ENCODE measurements at places on chromosomes 7 and 10. TPM values are rescaled to one million over a fixed set of nuclear protein-coding genes. Genes with fewer than 3 reads are reported as not detected.

DNA sequence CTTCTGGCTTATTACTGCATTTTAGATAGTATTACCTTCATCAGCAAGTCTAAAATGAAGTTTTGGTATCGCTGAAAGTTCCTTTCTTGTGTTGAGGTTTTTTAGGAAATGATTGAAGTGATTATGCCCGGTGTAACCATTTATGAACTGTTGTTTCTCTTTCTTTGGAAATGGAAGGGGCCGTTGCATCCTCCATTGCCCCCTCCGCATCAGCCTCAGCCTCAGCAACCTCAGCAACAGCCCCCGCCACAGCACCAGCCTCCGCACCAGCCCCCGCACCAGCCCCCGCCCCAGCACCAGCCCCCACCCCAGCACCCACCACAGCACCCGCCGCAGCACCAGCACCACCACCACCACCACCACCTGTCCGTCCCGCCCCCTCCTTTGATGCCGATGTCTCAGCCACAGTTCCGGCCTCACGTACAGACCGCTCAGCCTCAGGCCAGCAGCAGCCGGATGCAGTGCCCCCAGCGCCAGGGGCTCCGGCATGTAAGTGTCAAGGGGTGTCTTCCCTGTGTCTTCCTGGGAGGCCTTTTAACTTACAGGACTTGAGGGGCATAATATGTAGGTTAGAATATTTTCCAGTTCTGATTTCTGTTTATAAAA lies 72.6 kb downstream of the SHH start:
- no peak for DNase-seq

Gene MALRD1
- not detected for total RNA-seq

GRCh38 chr7:28986028-28986764 lies 28.1 kb upstream of the TRIL start:
- DNase-seq = no peak

Gene CABCOCO1
- not detected for total RNA-seq

- no peak for DNase-seq
Measured at GRCh38 chr7:2964208-2964607, 79.5 kb downstream of the CARD11 start.

GRCh38 chr7:22823142-22823497 lies 471 bp upstream of the TOMM7 start:
- DNase-seq = no peak

DNA sequence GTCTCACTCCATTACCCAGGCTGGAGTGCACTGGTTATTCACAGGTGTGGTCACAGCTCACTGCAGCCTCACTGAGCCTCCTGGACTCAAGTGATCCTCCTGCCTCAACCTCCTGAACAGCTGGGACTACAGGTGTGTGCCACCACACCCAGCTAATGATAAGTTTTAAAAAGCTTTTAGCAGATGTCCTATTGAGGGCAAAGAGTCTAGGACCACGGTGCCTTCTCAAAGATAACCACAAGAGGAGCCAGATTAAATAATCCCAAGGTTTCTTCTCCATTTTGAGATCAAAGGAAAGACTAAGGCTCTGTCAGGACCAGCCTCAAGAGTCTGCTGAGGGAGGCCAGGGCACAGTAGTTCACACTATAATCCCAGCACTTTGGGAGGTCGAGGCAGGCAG lies 4.7 kb downstream of the ATP5MF start:
- no peak for DNase-seq

DNA sequence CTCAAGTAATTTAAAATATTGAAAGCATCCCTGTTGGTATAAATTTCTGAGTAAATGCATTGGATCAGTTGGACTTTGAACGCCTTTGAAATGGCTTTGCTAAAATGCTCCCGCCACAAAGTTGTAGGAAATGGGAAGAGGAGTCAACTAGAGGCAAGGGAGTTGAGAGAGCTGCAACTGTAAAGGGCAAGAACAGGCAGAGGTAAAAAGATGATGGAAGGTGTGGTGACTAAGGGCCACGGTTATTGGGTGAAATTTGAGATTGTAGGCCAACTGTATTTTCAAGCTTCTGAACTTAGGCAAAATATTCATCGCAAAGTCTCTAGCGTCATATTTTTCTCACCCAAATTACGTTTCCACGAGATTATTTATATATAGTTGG lies 595 bp upstream of the SUMF2 start:
- no peak for DNase-seq

Gene FKBP14
- total RNA-seq = 6.4 TPM

Gene SLC35G1
- total RNA-seq = 15.0 TPM

Gene ABCC2
- 0.90 TPM for total RNA-seq

Gene IL15RA
- 22.9 TPM for total RNA-seq

- no peak for DNase-seq
Measured at GRCh38 chr7:103991406-103991805, 1.9 kb upstream of the RELN start.

Gene GPRIN2
- not detected for total RNA-seq

Gene FOXI2
- total RNA-seq = not detected

Gene ACTL6B
- not detected for total RNA-seq

DNA sequence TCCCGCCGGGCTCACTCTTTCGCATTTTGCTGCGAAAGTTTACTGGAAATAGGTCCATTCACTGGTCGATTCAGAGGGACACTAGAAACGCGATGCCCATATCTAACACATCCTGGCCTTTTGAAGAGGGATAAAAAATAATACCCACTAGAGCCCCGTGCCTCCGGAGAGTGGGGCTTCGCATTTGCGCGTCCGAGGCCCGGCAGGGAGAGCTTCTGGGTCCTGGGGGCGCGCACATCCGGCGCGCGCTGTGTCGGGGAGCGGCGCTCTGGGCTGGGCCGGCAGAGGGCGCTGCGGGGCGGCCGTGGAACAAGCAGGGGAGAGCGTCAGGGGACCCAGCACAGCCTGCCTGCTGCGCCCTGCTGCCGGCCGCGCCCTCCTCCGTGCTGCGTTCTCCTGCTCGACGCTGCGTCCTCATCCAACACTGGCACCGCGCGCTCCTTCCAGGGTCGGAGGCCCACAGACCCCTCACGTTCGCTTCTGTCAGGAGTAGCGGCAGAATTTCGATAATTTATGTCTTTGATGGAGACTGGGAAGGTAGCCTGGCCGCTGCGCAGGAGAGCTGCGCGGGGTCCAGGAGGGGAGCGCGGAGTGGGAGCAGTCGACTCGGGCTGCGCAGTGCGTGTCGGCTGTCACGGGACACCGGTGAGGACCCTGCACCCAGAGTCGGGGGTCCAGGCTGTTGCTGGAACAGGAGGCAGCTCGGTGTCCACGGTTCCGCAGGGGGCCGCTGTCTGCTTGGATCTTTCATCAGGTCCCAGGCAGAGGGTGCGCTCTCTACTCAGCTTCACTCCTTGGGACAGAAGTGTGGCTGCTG lies 41.5 kb upstream of the ZNF32 start:
- peak; percentile 45 for DNase-seq

DNA sequence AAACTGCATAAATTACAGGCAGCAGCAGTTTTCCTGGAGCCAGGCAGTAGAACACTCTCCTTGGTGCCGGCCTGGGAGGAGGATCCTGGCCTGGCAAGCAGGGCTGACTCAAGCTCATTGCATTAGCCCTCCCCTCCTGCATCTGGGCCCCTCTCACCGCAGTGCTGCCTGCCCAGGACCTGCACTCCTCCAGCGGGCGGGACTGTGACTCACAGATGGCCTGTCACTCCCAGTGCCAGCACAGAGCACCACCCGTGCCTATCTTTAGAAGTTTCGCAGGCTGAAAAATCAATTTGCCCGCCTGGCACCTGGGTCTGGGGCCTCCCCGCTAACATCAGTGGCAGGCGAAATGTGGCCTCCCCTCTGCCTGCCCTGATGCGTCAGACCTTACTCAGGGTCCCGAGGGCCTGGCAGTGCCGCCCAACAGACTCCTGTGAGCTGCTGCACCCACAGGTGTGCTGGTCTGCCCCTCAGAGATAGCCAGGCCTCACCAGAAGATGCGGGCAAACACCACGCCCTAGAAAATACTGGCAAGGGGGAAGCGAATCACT lies 123.8 kb downstream of the KCNMA1 start:
- peak; percentile 98 for DNase-seq

GRCh38 chr10:80502621-80503583 lies 34.8 kb upstream of the SH2D4B start:
- DNase-seq = no peak

DNA sequence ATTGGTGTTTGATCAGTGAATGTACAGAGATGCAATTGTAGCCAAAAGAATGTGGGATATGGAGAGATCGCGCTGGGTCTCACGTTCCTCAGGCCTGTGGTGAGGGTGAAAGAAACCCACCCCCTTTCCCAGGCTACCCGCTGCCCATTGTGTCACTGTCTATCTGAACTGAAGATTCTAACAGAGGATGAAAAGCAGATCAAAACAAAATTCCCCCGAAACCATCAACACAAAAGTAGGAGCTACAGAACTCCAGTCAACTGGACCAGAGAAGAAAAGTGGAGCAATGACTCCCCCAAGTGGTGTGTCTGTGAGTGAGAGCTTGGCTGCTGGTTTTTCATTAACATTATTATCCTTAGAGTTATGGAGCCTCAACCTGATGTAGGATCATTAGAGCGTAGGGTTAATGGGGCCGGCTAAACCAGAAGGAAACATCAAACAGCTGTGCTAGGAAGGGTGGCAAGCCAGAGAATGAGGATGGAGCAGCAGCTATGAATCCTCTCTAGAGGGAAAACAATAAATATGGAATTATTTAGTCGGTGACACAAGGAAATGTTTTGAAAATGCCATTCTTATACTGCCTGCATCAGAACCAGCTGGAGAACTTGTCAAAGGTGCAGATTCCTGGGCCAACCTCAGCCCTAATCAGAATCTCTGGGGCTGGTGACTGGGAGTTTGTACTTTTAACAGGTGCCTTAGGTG lies 38.3 kb downstream of the AKR1B1 start:
- DNase-seq = peak; percentile 61

- peak; percentile 37 for DNase-seq
Measured at GRCh38 chr10:68082872-68083271, 7.8 kb upstream of the HERC4 start.

Gene CHAT
- not detected for total RNA-seq

DNA sequence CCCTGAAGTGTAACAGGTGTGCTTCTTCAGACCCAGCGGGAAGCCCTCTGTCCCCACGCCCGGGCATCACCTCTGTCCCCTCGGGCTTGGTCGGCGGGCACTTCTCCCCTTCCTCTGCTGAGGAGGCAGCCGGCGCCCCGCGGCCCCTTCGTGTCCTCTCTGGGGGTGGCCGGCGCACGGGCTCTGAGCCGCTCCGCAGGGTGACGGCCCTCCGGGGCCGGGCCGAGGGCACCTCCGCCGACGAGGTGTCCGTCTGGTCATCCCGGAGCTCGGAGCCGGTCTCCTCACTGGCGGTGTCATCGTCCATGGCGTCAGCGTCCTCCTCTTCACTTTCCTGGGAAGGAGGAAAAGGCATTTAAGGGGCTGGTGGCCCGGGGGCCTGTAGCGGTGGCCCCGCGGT lies 239.0 kb downstream of the SFMBT2 start:
- DNase-seq = no peak

Gene ZNF804B
- total RNA-seq = not detected

GRCh38 chr7:98760201-98760651 lies 109.6 kb downstream of the TMEM130 start:
- DNase-seq = no peak

Gene SUN3
- not detected for total RNA-seq

DNA sequence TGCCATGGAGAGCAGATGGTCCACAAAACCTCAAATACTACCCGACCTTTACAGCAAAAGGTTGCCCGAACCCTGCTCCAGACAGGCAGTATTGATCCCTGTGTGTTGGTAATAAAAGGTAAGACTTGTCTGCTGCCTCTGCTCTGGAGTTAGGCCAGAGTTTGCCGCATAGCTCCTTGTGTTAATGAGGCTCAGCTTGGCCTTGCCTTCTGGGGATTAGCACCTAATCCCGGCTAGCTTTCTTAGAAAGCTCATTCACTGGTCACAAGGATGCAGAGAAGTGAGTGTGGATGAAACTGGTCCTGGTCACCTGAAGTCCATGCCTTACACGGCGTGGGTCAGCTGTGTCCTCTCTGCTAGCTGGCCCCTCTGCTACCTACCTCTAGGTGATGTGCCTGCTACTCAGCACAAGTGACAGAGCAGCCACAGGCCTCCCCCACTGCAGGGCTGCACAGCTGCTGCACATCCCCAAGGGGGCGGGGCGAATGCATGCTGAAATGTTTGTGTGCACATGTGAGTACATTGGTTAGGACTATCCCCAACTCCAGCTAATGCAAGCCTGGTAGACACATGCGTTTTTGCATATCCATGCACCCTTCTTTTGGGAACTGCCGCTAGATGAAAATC lies 31.7 kb upstream of the SYPL1 start:
- no peak for DNase-seq

DNA sequence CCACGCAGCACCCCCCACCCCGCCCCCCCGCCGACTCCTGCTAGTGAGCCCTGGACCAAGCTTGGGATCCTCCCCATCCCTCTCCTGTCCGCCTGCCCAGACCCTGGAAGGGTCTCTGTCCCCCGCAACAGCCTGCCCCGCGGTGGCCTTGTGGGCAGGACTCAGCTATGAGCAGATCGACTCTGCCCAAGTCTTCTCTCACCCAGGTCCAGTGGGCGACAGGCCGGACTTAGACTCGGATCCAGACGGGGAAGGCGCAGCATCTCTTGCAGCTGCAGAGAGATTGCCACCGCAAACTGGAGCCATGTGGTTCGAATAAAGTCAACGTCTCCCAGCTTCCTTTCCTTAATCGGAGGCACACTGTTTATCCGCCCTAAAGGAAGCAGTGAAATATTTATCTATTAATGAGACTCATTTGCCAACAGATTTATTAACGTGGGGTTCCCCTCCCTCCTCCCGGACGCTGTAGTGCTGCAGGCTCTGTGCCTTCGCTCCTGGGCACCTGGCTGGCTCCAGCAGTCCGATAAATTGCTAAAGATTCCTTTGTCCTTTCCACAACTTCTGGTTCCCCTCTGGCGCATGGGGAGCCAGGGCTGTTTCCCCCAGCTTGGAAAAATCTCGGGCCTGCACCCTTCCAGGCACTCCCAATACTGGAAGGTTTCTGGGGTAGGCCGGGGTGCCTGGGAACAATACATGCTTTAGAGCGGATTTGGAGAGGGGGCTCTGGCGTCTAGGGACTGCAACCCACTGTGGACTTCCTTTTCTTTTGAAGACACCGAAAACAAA lies 634 bp upstream of the HOXA7 start:
- DNase-seq = no peak

DNA sequence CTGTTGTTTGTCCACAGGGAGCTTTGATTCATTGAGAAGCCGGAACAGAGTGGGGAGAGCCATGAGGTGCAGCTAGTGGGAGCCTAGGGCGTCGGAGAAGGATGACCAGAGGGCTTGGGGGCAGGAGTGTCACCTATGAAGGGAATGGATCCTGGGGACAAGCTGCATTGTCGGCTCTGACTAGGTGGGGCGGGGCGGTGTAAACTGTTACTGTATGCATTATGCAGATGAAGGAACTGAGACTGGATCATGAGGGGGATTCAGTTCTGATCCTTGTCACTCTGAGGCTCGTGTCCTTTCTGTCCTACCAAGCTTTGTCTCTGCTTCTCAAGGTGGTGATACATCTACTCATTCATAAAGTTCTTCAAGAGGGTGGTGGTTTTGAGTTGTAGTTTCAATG lies 39.9 kb upstream of the MMD2 start:
- DNase-seq = no peak

Gene LRRC17
- 20.8 TPM for total RNA-seq
